ENCODE measurements at places on chromosomes 2 and 18.

- no peak for DNase-seq
Observed at GRCh38 chr18:57733861-57734260, 69.3 kb downstream of the ATP8B1 start.

DNA sequence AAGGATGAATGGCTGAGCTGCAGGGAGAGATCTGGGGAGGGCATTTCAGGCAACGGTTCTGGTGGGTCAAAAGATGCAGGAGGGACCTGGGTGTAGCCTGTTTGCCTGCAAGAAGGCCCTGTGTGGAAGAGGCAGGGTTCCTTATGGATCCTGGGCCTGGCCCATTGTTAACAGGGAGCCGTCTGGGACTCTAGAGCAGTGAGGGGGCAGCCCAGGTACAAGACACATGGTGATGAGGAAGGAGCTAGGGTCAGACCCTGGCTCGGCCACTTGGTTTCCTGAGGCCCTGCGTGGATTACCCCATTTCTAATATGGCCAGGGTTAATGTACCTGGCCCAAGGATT lies 124.9 kb downstream of the GLI2 start:
- no peak for DNase-seq

- DNase-seq, result no peak
Observed at GRCh38 chr2:65722028-65722778, 289.8 kb upstream of the SPRED2 start.

DNA sequence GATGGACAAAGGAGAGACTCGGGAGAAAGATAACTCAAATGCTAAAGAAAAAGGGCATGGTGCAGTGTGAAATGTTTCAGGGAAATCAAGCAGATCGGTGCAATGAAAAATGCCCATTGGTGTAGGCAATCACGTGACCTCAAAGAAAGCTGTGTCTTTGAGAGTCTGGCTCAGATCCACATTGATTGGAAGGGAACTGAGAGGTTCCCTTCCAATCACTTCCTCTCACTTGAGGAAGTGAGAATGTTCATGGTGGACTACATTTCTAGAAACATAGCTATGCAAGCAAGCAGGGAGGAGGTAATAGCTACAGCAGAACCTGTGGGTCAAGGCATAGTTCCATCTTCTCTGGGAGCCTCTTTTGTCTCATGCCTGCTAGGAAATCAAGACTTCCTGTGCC lies 187.4 kb downstream of the LPIN1 start:
- DNase-seq, result no peak

GRCh38 chr18:46759890-46760289 lies 3.0 kb upstream of the ST8SIA5 start:
- DNase-seq, result no peak

DNA sequence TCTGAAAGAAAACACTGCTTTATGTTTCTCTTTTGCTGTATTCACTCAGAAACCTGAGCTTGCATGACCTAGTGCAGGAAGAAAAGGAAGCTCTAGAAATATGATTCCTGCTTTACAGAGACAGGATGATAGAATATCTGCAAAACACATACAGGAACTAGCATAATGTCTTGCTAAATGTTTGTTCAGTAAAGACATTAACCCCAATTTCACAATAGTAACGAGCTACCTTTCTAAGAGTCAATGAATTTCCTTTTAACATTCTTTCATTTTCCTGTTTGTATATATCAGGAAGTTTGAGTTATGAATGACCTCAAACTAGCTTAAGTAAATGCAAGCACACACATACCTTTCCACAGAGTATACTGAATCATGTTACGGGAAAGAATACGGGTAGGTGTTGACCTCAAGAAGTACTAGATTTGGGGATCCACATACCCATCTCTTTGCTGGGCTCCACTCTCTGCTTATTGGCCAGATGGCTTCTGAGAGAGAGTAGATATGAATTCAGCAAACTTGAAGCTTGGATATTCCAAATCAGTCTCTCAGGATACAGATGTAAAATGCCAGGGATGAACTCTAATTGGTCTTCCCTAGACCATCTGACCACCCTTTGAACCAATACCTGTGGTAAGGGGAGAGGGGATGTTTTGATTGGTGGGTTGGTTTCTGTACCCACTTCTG lies 18.2 kb upstream of the ACSL3 start:
- peak; percentile 24 for DNase-seq

All from pulmonary artery endothelial cell (primary cell).